Epithelial cell of alveolus of lung (primary cell): ENCODE measurements at places on chromosomes 7 and 10. TPM values are rescaled to one million over a fixed set of nuclear protein-coding genes. Genes with fewer than 3 reads are reported as not detected.

Gene RADIL
- total RNA-seq: 0.78 and 7.1 TPM in 2 replicates

Gene SFRP4
- total RNA-seq: 0.39 TPM in 1 of 2 replicates, not detected in the other

Gene NEBL
- total RNA-seq: 6.6 and 8.4 TPM in 2 replicates

Gene ATOH7
- 0.13 and 0.48 TPM in 2 replicates for total RNA-seq

Gene VENTX
- total RNA-seq: 0.16 TPM in 1 of 2 replicates, not detected in the other

Gene PNLIPRP2
- total RNA-seq: not detected in 2 replicates

Gene EPHB6
- 10.5 and 23.0 TPM in 2 replicates for total RNA-seq

Gene VWDE
- 0.13 and 1.4 TPM in 2 replicates for total RNA-seq

Gene ZNF37A
- total RNA-seq: 4.9 and 15.8 TPM in 2 replicates

Gene UCMA
- total RNA-seq: not detected in 2 replicates

Gene CCDC6
- total RNA-seq: 32.6 and 36.7 TPM in 2 replicates

Gene CHRM2
- 10.7 and 11.4 TPM in 2 replicates for total RNA-seq

Gene CAMK2B
- not detected in 2 replicates for total RNA-seq

Gene HOXA4
- 5.9 and 8.7 TPM in 2 replicates for total RNA-seq

Gene GPR22
- not detected in 2 replicates for total RNA-seq

Gene RPEL1
- 0.13 TPM in 1 of 2 replicates, not detected in the other for total RNA-seq

Gene CPVL
- 1.7 TPM in 1 of 2 replicates, not detected in the other for total RNA-seq

Gene CNPY1
- not detected in 2 replicates for total RNA-seq

Gene ZEB1
- total RNA-seq: 49.8 and 50.3 TPM in 2 replicates

Gene NEURL1
- 0.13 TPM in 1 of 2 replicates, not detected in the other for total RNA-seq

Gene C10orf62
- not detected in 2 replicates for total RNA-seq
